Activated CD4-positive, alpha-beta T cell treated with anti-CD3 and anti-CD28 coated beads for 24 hours (primary cell): ENCODE measurements at places on chromosomes 4 and X.

GRCh38 chrX:79408623-79409322 is 41.6 kb upstream of the ITM2A start:
- DNase-seq, result no peak

DNA sequence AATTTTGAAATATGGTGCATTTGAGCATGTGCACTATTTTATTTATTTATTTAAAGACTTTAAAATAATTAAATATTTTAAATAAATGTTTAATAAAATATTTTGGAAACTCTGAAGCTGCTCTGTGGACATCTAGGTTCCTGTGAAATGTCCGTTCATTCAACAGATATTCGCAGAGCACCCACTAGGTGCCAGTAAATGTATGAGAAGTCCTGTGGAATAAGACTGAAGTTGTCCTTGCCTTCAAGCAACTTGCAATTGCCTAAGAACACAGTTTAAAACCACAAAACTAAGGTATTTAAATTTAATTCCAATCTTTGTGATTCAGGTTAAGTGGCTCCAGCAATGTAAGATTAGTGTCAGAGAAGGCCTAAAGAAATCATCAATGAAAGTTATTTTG is 306.7 kb downstream of the GBA3 start:
- no peak for DNase-seq

- no peak for DNase-seq
Measured at GRCh38 chr4:108223313-108223712, 54.6 kb upstream of the LEF1 start.

DNA sequence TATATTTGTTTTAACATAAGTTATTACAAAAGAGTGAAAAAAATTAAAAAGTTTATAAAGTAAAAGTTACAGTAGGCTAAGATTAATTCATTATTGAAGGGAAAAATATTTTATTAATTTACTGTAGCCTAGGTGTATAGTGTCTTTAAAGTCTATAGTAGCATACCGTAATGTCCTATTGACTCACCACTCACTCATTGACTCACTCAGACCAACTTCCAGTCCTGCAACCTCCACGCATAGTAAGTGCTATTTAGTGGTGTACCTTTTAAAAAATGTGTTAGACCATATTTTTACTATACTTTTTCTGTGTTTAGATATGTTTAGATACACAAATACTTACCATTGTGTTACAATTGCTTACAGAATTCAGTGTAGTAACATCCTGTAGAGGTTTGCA is 841.1 kb downstream of the CENPC start:
- DNase-seq, result no peak

DNA sequence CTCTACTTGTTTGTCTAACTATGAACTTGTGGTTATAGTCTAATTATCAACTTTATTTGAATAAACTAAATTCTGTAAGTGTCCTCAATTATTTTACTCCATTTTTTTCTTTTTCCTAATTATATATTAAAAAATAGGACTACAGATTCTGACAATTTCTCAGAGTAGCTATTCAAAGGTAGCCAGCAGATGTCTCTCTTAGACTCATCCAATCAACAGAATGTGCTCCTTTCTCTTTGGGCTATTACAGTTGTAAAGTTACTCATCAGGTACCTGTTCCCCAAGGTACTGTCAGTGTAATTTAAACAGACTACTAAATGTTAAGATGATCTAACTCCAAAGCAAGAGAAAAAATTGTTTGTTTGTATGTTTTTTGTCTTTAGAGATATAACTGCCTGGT is 248.6 kb downstream of the PCDH18 start:
- no peak for DNase-seq

GRCh38 chr4:159271856-159272255 is 169.0 kb downstream of the RAPGEF2 start:
- no peak for DNase-seq

- no peak for DNase-seq
Measured at GRCh38 chr4:6324999-6325787, 55.5 kb downstream of the WFS1 start.

GRCh38 chrX:4588893-4589292 is 875.4 kb upstream of the PRKX start:
- DNase-seq, result no peak

- DNase-seq, result no peak
Measured at GRCh38 chr4:61540944-61541343, 340.8 kb downstream of the ADGRL3 start.

DNA sequence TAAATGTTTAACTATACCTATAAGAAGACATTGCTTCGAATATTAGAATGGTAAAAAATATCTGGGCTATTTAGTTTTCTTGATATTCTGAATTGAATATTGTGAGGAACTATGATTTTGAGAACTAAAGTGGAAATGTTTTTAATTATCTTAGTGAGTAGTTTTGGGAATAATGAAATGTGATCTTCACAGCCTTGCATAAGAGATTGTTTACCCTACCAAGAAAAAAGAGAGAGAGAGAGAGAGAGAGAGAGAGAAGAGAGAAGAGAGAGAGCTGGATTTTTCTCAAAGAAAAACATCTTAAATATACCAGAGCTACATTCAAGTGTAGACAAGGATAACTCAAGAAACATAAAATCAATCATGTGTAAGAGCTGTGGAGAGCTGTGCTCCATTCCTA is 148.7 kb upstream of the MAD2L1 start:
- DNase-seq, result no peak

GRCh38 chr4:164828955-164829354 is 48.0 kb upstream of the APELA start:
- DNase-seq, result no peak

GRCh38 chr4:53916431-53916889 is 147.9 kb downstream of the CHIC2 start:
- no peak for DNase-seq

- DNase-seq, result no peak
Measured at GRCh38 chr4:5361968-5362367, 310.7 kb downstream of the STK32B start.

- no peak for DNase-seq
Measured at GRCh38 chrX:140509468-140510305, 4.8 kb upstream of the SOX3 start.

GRCh38 chr4:35938936-35939335 is 305.4 kb downstream of the ARAP2 start:
- no peak for DNase-seq

DNA sequence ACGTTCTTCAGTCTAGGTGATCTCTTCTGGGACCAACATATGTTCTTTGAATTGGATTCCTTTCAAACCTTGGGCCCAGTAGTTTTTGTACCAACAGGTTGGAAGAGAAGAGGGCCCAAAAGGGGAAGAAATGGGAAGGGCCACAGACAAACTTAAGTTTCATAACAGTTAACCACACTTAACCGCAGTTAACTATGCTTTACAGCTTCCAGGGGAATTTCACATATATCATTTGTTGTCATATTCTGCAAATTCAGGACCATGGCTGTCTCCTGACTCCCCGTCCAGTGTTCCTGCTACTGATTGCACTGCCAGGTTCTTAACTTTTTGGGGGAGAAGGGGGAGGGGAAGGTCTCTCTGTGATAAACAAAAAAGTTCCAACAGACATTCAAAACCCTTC is 34.6 kb downstream of the RTL5 start:
- DNase-seq, result no peak

- no peak for DNase-seq
Measured at GRCh38 chr4:4392501-4393183, 5.7 kb downstream of the NSG1 start.

- DNase-seq, result no peak
Measured at GRCh38 chr4:75432683-75433082, 81.5 kb downstream of the RCHY1 start.

GRCh38 chr4:39987485-39987884 is 9.8 kb upstream of the PDS5A start:
- no peak for DNase-seq

DNA sequence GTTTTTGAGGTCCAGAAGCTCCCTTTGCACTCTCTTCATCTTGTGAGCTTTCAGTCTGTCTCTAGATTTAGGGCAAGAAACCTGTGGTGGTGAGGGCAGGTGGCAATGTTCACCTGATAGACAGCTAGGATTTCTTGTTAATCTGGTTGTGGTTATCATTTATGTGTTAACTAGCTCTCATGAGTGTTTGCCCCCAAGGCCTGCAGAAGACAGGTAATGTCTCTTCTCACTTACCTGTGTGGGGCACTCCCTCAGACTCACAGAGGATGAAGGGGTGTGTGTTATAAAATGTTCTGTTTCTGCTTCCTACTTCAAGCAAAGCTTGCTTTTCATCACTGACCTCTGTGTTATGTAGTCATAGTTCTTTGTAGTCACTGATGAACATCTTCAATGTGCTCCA is 17.8 kb downstream of the EGF start:
- DNase-seq, result no peak

- DNase-seq, result no peak
Measured at GRCh38 chrX:105752338-105752956, 69.9 kb upstream of the NRK start.

- DNase-seq, result no peak
Measured at GRCh38 chr4:115222061-115222460, 108.6 kb upstream of the NDST4 start.

- no peak for DNase-seq
Measured at GRCh38 chr4:139761461-139761860, 95.8 kb downstream of the MGST2 start.

- no peak for DNase-seq
Measured at GRCh38 chrX:130173190-130173895, 1.6 kb downstream of the RAB33A start.

- no peak for DNase-seq
Measured at GRCh38 chr4:144712775-144713174, 66.8 kb downstream of the HHIP start.

DNA sequence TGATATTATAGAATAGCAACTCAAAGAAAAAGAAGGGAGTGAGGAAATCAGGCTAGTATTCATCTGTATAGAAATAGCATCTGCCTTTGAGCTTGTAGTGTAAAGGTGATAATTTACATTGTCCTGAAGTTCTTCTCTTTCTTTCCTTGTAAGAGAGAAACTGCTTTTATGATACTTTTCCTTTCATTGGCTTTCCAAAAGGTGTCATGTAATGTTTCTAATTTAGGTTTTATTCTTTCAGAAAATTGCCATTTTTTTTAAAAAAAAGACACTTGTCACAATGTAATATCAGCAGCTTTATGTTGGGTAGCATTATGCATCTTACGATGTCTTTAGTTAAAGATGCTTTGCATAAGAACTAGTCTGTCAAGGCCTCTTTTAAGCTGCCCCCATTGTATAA is 1153.8 kb upstream of the PCDH7 start:
- no peak for DNase-seq

GRCh38 chr4:47468706-47469365 is 5.3 kb upstream of the COMMD8 start:
- DNase-seq, result no peak

DNA sequence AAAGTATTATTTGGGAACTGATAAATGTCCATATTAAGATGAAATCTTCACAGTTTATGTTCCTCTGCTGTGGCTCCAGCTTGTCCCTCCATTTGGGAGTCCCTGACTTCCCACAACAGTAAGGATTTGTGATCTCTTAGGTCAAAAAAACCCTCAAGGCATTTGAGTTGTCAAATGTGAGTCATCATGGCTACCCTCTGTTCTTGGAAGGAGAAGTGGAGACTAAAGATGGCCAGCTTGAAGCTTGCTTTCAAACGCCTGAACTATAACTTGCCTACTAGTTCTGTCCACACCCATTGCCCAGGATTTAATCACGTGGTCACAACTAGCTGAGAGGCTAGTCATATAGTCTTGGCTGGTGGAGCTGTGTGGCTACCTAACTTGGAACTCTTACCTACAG is 107.8 kb downstream of the CCNG2 start:
- no peak for DNase-seq

DNA sequence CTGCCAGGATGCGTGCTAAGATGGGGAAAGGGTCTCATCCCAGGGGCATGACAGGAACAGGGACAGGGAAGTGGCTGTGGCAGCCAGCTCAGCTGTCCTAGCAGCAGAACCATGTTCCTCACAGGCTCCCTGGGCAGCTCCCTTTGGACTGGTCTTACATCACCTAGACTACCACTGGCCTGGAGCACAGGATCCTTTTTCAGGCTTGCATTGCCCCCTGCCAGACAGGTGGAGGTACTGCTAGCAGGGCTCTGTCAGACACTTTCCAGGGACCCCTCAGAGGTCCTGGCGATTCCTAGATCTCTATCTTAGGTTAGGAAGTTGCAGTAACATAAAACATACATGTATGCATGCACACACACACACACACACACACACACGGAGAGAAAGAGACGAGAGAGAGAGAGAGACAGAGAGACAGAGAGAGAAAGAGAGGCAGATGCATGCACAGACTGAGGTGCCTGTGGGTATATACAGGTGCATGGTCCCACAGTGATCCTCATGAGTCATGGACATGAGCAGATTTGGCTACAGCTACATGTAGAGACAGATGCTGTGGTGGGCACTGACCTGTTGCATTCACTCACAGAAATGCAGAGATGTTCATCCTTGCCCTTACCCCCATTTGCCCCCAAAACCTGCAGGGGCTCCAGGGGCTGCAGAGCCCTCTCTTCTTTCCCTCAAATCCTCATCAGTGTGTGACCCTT is 63.6 kb downstream of the STARD8 start:
- no peak for DNase-seq

DNA sequence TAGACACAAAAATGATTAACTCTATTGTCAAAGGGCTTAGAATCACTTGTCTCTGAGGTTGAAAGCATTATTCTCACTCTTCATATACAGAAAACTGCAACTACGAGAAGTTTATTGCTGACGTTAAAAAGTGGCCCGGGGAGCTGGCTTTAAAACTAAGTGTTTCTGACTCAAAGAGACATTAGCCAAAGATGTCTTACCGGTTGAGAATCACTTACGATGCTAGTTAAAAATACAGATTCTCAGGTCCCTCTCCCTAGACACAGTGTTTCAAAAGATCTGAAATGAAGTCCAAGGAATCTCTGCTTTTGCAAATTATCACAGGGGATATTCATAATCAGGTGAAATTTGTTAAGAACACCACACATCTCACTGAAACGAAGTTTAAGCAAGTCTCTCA is 1.2 kb downstream of the GNPDA2 start:
- DNase-seq, result no peak

DNA sequence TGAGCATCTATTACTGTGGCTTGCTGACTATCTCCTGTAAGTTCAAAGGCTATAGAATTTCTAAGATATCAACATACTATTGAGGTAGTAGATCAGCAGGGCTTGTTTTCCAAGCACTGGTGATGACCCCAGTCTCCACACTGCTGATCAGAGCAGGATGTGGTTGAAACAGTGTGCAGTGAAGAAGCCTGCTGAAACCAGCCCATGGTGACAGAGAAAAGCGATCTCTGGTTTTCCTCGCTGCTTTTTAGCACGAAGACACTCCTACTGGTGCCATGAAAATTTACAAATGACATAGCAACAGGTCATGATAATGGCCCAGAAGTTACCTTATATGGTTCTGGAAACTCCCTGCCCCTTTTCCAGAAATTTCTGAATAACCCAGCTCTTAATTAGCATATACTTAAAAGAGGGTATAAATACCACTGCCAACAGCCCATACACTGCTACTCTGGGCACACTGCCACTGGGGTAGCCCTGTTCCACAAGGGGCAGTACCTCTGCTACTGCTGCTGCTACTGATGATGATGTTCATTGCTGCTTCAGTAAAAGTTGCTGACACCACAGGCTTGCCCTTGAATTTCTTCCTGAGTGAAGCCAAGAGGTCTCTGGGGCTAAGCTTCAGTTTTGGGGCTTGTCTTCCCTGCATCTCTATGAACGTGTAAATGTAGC is 1689.5 kb upstream of the PCDH10 start:
- DNase-seq, result no peak
